ENCODE measurements at places on chromosomes 16 and 17.

- no peak for DNase-seq
Measured at GRCh38 chr17:39757176-39757662, 19.5 kb downstream of the GRB7 start.

DNA sequence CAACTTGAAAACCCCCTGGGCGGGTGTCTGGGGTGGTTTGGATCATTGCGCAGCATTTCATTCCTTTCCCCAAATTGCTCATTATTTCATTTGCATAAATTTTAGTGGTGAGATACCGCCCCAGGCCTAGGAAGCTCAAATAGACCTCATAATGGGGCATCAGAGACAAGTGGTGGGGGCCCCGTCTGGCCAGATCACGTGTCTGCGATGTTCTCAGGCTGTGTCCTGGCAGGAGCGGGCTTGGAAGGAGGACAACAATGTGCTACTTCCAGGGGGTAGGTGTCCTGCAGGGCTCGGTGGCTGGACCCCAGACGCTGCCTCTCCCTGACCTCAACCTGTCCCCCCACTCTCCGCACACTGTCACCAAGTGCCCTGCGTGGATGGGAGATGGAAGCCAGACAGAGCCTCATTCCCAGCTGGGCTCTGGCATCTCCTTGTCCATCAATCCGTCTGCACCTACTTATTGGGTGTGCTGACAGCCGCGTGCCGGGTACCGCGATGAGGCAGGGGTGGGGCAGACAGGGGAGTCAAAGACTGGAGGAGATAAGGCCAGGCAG is 116.9 kb downstream of the NTN1 start:
- DNase-seq = no peak

GRCh38 chr17:732902-733720 is 715 bp downstream of the TLCD3A start:
- DNase-seq = no peak

- DNase-seq = no peak
Measured at GRCh38 chr16:68070249-68070730, 14.9 kb upstream of the NFATC3 start.

DNA sequence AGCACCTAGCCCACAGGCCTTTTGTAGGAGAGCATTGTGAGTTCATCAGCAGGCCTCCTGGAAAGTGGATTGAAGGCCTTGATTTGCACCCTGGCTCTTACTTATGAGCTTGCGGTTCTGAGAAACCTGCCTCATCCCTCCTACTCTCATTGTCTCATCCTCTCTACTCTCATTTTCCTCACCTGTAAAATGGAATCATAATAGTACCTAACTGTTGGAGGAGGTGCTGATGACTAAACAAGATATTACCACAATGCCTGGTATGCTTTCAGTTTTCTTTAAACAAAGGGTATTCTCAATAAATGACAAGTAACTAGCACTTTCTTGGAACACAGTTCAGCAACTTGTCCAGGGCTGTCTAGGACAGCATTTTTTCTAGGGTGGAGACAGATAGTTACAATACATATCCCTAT is 243.1 kb upstream of the MAF start:
- DNase-seq = no peak

- no peak for DNase-seq
Measured at GRCh38 chr17:50928646-50929045, 62.5 kb upstream of the TOB1 start.

- no peak for DNase-seq
Measured at GRCh38 chr17:73760439-73760758, 116.2 kb upstream of the SDK2 start.

- DNase-seq = no peak
Measured at GRCh38 chr16:61812251-61812650, 224.0 kb downstream of the CDH8 start.

GRCh38 chr16:89385712-89386111 is 104.6 kb downstream of the ANKRD11 start:
- DNase-seq = no peak

GRCh38 chr17:40190197-40191021 is 13.1 kb downstream of the RAPGEFL1 start:
- no peak for DNase-seq

GRCh38 chr17:75010683-75011400 is 1.6 kb upstream of the MRPL58 start:
- DNase-seq = no peak

- DNase-seq = no peak
Measured at GRCh38 chr16:88972349-88972748, 4.7 kb downstream of the CBFA2T3 start.

DNA sequence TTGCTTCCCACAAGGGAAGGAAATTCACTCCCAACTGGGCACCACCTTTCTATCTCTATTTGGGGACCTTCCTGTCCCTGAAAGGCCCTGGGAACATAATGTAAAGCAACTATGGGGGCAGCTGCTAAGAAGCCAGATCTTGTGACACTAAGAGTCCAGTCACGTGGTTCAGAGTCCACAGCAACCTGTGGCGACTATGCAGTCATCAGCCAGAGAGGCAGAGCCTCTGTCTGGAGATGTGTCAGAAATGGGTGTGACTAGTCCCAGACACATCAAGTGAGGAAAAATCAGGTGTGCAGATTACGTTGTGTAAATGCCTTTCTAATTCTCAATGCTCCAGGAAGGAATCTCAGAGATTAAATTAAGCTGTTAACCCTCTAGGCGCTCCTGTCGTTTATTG is 26.6 kb upstream of the SKAP1 start:
- no peak for DNase-seq

DNA sequence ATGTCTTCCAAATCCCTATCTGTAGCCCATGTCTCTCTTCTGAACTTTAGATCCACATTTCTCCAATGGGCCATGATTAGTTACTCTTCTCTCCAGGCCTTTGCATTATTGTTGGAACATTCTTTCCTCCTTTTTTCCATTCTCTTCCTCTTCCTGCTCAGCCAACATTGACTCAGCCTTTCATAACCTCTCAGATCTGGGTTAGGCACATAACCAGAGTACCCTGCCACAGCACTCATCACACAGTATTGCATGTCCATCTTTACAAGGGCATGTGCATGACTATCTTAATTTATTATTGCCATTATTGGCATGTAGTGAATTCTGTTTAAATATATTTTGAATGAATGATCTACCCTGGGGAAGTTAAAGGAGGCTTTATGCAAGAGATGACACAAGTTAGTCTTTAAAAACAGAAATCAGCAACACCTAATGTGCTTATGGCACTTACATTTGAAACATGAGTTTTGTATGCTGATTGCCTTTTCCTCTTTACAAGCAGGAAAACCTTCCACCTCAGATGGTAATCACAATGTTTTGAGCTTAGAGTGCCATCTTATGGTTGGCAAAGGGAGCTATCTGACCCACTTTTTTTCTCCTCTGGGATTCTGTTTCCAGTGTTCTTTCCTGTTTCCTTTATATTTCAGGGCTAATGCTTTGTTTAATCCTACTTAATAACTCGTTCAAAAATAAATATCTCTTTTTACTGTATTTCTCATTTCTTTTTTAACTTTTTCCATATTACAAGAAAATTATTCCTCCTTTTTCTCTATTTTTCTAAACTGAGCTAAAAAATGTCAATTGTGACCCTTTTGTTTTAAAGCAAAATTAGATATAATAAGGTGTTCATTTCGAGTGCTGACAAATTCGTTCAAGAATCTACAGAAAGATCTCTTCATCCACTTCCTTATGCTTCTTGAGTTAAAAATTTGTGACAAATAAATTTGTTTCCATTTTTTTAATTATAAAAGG is 151.0 kb upstream of the RBL2 start:
- no peak for DNase-seq

GRCh38 chr17:73550556-73550955 is 93.7 kb downstream of the SDK2 start:
- DNase-seq = no peak

DNA sequence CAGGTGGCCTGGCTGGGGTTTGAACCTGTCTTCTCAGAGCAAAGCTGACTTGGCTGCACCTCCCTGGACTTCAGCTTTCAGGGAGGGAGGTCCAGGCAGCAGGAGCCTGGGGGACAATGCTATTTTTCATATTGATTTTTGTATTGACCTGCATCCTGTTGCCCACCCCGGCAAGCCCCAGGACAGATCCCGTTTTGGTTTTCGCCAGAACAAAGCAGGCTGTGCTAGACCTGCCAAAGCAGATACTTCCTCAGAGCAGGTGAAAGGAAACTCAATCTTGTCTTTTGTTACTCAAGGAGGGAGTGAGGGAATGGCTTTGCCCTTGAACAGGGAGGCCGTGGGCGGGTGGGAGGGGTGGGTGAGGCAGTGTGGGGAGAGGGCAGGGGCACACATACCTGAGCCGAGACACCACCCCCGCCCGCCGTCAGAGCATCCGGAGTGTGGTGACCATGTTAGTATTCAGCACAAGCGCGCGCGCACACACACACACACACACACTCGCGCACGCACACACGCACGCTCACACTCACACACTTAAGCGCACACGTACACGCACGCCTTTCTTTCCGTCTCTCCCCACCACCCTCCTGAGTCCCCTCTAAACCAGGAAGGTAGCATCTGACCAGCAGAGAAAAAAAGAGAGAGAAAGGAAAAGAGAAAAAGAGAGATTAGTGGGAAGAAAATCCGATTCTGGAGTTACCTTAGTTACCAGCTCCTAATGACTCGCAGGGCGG is 59.5 kb downstream of the RAI1 start:
- no peak for DNase-seq

DNA sequence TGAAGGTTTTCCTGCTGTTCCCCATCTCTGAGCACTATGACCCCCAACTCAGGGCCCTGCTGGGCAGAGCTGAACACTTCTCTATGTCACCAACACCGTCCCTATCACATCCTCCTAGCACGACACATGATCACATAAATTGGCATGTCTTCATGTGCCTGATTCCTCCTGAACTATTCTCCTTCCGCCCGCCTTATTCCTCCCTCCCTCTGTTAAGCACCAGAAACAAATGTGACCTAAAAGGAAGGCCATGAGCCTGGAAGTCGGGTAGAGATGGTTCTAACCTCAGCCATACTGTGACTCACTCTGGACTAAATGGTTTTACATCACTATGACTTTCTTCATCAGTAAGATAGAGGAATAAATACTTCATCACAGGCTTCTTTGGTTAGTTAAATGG is 80.8 kb upstream of the DYNLRB2 start:
- no peak for DNase-seq

All from activated gamma-delta T cell (primary cell).